Mammary epithelial cell (primary cell): ENCODE measurements at places on chromosomes 6 and 20. TPM values are rescaled to one million over a fixed set of nuclear protein-coding genes. Genes with fewer than 3 reads are reported as not detected.
A peak's percentile ranks its signal among the peaks of the same experiment; 100 is the strongest.

- DNase-seq = peak; percentile 16
Measured at GRCh38 chr6:137661601-137662000, 167.4 kb upstream of the OLIG3 start.

Gene IL20RA
- 0.01 TPM for polyA plus RNA-seq

Gene IL17A
- not detected for polyA plus RNA-seq

- no peak for DNase-seq
Measured at GRCh38 chr20:64077876-64078551, 1.3 kb downstream of the RGS19 start.

- DNase-seq = no peak
Measured at GRCh38 chr6:64553249-64553786, 917.7 kb downstream of the PHF3 start.

Gene CST5
- 0.14 TPM for polyA plus RNA-seq

GRCh38 chr6:112029045-112029822, 24.7 kb upstream of the CCN6 start:
- DNase-seq = peak; percentile 34

DNA sequence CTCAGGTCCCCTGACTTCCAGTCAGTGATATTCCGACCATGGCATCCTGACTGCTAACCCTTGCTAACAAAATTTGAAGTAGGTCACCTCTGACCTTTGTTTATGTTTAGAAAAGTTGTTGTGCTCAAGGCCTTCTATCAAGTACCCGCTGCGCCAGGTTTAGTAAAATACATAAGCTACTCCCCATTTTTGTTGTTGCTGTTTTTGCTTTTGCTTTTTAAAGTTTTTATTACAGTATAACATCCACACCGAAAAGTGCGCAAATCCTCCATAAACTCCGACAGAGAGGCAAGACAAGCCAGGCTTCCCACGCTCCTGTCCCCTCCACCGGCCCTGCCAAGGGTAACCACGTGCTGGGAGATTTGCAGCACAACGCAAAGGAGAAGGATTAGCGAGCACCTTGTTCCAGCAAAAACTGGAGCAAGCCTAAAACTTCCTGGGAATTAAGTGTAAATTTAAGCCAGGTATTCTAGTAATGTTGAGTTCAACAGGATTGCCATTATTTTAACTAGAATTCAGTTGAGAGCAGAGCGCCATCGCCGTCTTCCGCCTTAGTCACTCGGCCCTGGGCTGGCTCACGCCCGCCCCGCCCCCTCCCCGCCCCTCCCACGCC, 17.8 kb upstream of the HMGN4 start:
- DNase-seq = no peak

Gene GOPC
- 21.0 TPM for polyA plus RNA-seq

Gene CLDN20
- not detected for polyA plus RNA-seq

DNA sequence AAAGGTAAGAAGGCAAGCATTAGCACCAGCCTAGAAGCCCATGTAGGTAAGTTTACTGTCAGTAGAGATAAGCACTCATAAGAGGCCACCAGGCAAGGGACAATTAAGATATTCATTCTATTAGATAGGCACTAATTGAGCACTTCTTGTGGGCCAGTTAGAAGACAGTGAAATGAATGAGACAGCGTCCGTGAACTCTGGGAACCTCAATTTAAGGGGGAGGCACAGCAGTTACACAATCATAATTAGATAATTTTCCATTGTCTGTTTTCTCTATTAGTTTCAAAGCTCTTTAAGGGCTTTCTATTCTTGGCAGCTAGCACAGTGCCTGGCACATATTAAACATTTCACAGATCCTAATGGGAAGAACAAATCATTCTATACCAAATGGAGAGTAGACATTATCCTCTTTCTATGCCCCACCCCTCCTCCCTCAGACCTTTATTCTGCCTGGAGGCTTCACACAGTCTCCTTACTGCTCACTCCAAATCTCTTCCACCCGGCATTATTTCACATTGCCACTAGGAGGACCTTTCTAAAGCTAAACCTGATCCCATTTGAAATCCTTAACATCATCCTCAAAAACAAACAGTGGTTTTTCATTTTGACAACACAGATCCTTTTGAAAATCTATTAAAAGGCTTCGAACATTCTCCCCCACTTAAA, 529.6 kb downstream of the ADGRB3 start:
- no peak for DNase-seq

DNA sequence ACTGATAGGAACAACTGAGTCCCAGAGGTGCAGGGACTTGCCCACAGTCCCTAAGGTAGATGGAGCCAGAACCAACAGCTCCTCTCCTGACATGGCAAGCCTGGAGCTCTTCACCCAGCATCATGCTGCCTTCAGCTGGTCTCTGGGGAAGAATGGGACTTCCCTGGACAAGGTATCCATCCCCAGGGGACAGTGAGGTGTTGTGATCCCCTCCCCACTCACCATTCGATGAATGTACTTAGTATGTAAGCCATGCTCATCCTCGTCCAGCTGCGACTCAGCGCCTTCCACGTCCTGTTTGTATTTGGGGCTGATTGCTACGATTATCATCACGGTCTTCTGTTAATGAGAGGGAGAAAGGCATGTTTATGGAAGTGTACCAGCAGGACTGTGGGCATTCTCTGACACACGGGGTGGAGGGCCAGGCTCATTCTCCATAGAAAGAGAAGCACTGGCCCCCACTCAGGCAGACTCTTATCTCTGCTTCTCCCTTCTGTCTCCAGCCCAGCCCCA, 39.4 kb downstream of the TRAF3IP2 start:
- no peak for DNase-seq

Gene MOG
- not detected for polyA plus RNA-seq

- peak; percentile 88 for DNase-seq
Measured at GRCh38 chr6:51472745-51473487, 614.5 kb downstream of the PKHD1 start.

Gene SSTR4
- not detected for polyA plus RNA-seq

GRCh38 chr6:157223021-157223430, 100.3 kb downstream of the TMEM242 start:
- no peak for DNase-seq

Gene PKIB
- 4.7 TPM for polyA plus RNA-seq

Gene FOXQ1
- 3.4 TPM for polyA plus RNA-seq

- no peak for DNase-seq
Measured at GRCh38 chr6:155604991-155605390, 149.4 kb upstream of the NOX3 start.

DNA sequence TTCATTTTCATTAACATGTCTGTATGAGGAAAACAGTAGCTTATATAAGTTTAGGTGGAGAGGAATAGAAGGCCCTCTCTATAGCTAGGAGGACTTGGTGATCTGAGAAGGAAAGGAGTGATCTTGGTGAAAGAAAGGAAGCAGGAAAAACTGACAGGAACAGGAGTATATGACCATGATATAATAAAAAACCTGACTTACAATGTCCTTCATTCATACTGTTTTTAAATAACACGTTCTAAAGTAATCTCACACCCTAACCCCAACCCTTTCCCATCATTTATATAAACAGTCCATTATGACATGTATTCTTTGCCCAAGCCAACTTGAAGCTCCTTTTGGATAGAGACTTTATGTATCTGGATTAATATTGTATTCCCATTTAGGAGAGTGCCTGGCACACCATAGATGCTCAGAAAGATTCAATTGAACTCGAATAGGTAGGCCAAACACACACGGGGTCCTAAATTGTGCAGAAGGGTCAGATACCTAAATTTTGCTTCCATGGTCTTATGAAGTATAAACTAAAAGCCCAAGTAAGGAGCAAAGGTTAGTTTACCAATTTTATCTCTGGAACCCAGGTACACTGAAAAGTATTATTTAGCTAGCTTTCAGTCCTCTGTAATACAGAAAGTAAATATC, 75.9 kb downstream of the OR2B2 start:
- DNase-seq = no peak

- no peak for DNase-seq
Measured at GRCh38 chr20:8662433-8662954, 406.4 kb upstream of the PLCB4 start.

Gene CITED2
- polyA plus RNA-seq = 17.9 TPM

Gene EMILIN3
- 0.02 TPM for polyA plus RNA-seq

Gene LPA
- polyA plus RNA-seq = not detected

DNA sequence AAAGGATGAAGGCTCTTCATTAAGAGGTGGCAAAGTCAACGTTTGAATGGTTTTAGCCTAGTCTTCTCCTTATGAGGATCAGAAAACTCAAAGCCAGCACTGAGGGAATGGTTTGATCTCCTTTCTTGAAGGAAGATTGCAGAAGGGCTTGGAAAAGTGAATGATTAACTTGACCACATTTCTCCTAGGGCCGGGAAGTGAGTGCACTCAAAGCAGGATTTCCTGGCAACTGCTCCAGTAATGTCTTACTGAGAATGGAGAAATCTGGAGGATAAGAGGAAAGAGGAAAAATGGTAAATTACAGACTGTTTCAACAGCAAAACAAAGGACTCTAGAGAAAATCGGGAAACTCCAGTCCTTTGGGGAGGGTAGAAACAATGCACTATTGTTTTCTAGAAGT, 189.0 kb upstream of the FOXA2 start:
- no peak for DNase-seq

Gene RRAGD
- 0.20 TPM for polyA plus RNA-seq

GRCh38 chr6:118810420-118811027, 83.4 kb upstream of the ASF1A start:
- DNase-seq = no peak

Gene DEFB116
- polyA plus RNA-seq = not detected

Gene EZR
- 171 TPM for polyA plus RNA-seq

DNA sequence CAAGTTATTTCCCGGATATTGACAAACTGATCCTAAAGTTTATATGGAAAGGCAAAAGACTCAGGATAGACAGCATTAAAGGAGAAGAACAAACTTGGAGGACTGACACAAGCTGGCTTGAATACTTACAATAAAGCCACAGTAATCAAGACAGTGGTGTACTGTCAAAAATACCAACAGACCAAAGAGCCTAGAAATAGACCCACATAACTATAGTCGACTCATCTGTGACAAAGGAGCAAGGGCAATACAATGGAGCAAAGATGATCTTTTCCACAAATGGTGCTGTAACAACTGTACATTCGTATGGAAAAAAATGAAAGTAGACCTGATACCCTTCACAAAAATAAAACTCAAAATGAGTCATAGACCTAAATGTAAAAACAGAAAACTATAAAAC, 46.0 kb downstream of the ABHD12 start:
- no peak for DNase-seq
